ENCODE measurements at places on chromosomes 3 and 15.

- DNase-seq: no peak
Measured at GRCh38 chr15:78628227-78628626, 7.4 kb upstream of the CHRNA3 start.

GRCh38 chr3:152054315-152054714 lies 180.9 kb downstream of the SUCNR1 start:
- DNase-seq: no peak

GRCh38 chr3:45596290-45596791 lies 1.8 kb downstream of the LIMD1 start:
- no peak for DNase-seq

DNA sequence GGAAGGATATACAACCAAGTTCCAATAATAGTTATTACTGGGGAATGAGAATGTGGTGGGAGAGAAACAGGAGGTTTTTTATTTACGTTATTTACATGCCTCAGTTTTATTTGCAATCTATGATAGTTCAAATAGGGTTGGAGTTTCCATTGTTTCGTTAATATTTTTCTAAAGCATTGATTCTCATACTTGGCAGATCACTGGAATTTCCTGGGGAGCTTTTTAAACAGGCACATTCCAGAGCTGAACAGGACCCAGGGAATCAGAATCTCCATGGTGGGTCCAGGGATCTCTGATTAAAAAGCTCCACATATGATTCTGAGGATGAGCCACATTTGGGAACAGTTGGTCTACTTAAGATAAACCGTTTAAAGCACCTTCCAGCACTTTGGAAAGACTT lies 123.9 kb downstream of the IL20RB start:
- no peak for DNase-seq

GRCh38 chr15:100464888-100465287 lies 63.9 kb downstream of the CERS3 start:
- no peak for DNase-seq

DNA sequence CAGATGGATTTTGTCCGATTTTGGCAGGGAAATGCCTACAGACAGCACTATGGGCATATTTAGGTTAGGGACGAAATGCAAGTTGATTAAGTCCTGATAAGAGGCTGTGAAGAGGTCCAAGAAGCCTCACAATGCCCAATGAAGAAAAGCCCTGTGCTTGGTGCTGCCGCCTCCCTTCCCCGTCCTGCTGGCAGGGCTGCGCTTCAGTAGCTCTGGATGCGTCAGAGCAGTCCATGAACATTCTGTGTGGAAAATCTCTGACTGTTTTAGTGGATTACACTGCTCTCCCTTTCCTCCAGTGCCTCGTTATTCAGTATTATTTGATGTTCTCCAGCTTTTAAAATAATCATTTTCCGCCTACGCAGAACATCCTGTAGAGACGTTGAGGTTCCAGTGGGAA lies 39.6 kb downstream of the MLH1 start:
- no peak for DNase-seq

- DNase-seq: peak; percentile 92
Measured at GRCh38 chr3:59424268-59425010, 374.6 kb upstream of the CFAP20DC start.

GRCh38 chr3:34140616-34141015 lies 342.2 kb downstream of the PDCD6IP start:
- DNase-seq: no peak

GRCh38 chr3:126867190-126867862 lies 115.6 kb upstream of the PLXNA1 start:
- DNase-seq: no peak

- peak; percentile 80 for DNase-seq
Measured at GRCh38 chr15:69755551-69756310, 303.1 kb downstream of the RPLP1 start.

DNA sequence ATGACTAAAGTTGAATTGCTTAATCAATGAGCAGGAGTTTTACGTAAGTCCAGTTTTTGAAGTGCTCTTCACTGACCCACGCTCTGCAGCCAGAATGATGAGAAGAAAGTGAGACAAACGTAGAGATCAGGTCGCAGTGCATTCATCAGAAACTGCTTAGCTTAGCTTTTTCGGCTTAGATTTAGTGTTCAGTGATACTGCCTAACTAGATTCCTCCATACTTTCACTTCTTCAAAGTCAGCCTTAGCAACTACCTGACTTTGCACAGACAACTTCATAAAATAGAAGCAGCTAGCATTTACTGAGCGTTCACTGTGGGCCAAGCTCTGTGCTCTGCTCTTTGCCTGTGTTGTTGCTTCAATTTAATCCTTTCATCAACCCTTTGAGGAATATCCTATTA lies 116.1 kb downstream of the KCNH8 start:
- no peak for DNase-seq

DNA sequence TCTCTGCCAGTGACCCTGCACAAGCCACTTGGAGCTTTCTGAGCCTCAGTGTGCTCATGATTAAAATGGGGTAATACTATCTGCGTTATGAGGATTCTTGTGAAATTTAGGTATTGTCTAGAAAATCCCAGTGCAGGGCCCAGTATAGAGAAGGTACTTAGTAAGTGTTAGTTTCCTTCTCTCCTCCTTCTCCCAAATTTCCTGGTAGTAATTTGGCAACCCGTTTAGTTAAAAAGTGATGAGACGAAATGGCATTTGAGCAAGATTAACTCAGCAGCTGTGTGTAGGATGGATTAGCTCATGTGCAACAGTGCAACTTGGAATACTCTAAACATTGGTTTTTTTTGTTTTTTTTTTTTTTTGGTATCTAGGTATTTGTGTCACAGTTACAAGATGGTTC lies 84.6 kb downstream of the SLCO3A1 start:
- DNase-seq: no peak

- DNase-seq: no peak
Measured at GRCh38 chr15:57533448-57533799, 58.3 kb upstream of the MYZAP start.

DNA sequence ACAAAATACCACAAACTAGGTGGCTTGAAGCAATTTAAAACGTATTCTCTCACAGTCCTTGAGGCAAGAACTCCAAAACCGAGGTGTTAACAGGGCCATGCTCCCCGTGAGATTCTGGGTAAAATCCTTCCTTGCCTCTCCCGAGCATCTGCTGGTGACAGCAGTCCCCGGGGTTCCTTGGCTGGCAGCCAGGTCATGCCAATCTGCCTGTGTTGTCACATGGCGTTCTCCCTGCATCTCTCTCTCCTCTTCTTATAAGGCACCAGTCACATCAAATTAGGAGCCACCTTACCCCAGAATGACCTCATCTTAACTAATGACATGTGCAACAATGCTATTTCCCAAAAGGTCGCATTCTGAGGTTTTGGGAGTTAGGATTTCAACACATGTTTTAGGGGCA lies 26.3 kb upstream of the LRRN1 start:
- no peak for DNase-seq

- DNase-seq: no peak
Measured at GRCh38 chr3:177842743-177843734, 645.8 kb upstream of the TBL1XR1 start.

GRCh38 chr3:47227678-47228077 lies 54.9 kb downstream of the KIF9 start:
- no peak for DNase-seq

DNA sequence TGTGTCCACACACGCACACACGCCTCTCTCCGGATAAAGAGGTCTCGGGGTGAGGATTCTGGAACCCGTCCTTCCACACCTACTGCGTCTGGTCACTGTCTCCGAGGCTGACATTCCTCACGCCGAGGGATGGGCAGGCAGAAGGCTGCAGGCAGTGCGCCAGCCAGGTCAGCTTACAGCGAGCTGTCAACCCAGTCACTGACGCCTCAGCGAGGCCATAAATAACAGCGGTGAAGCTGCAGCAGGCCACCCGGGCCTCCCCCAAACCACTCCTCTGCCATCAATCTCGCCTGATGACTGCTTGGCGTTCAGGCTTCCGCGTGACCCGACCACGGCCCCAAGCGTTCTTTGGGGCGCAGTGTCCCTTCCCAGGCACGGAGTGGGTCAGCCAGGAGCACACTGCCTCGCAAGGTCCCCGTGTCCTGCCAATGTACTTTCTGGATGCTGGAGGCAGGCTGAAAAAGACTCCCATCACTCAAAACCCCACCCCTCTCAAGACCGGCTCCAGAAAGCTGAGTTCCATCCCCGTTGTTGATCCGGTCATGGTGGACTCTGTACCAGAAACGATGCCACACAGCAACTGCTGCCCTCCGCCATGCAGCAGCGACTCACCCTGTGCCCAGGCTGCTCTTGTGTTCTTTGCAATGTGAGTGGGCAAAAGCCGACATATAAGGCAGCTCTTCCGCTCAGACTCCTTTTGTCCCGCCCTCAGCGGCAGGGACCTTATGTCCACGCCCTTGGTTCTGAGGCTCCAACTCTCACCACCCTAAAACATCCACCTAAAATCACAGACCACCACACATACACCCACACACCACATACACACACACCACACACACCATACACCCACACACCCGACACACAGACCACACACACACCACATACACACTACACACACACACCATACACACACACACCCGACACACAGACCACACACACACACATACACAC lies 27.1 kb downstream of the CPN2 start:
- peak; percentile 81 for DNase-seq

- peak; percentile 15 for DNase-seq
Measured at GRCh38 chr3:71389911-71390573, 193.5 kb downstream of the FOXP1 start.

DNA sequence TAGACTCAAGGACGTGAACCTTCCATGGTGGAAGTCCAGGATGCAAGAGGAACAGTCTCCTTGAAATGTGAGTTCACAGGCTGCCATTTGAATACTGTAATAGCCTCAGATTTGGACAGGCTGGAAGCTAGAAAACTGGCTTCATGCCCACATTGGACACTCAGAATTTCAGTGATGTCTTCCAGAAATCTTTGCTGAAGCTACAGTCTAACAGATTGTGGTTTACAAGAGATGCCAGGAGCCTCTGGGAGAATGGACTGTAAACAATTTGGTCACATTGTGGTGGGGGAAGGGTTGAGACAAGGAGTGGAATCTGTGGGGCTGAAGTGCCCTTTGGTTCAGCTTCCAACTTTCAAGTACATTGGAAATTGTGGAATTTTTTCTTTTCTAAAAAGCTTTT lies 252.0 kb upstream of the PROK2 start:
- peak; percentile 42 for DNase-seq

DNA sequence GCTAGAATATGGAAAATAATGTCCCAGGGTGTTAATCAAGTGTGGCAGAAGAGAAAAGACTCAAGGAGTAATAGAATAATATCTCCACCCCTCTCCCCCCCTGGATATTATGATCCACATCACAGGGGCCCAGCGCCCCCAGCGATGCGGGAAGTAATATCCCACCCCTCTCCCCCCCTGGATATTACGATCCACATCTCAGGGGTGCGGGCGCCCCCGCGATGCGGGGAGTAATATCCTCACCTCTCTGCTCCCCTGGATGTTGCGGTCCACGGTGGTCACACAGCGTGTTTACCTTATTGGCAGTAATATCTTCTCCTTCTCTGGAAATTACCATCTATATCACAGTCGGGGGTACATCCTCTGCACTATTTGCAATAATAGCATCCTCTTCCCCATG lies 97.1 kb upstream of the OSBPL11 start:
- no peak for DNase-seq

DNA sequence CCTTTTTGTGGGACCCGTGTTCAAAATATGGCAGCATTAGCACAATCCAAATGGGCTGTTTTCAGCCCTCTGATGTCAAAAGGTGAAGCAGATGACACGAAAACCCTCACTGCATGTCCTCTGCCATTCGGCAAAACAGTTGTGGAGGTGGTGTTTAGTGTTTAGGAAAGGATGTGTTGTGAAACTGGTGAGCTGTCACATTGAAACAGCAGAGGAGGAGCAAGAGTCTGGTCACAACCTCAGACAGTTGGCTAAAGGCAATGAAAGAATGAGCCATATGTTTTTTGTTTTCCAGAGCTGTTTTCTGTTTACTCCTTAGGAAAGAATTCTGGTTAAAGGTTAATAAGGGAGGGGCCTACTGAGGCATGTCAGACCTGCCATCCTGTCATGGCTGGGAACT lies 140.7 kb downstream of the VPS8 start:
- DNase-seq: no peak

DNA sequence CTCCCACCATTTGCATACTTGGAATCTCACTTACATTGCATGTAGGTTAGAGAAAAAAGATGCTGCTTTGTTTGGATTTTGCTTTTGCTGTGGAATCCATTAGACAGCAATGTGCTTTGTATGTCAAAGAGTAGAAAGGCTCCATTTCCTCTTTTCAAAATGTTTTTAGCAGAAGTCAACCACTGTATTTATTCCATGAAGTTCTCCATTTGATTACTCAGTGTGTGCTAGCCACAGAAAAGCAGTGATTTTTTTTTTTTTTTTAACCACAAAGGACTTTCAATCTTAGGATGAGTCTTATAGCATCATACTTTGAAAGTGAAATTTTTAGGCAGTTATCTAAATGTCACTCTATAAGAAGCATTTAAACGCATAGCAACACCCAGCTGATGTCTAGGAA lies 285.0 kb upstream of the ADAMTS9 start:
- peak; percentile 26 for DNase-seq

GRCh38 chr15:90982135-90982534 lies 12.2 kb downstream of the PRC1 start:
- no peak for DNase-seq

GRCh38 chr3:33115024-33115768 lies 1.4 kb downstream of the CRTAP start:
- DNase-seq: peak; percentile 91

DNA sequence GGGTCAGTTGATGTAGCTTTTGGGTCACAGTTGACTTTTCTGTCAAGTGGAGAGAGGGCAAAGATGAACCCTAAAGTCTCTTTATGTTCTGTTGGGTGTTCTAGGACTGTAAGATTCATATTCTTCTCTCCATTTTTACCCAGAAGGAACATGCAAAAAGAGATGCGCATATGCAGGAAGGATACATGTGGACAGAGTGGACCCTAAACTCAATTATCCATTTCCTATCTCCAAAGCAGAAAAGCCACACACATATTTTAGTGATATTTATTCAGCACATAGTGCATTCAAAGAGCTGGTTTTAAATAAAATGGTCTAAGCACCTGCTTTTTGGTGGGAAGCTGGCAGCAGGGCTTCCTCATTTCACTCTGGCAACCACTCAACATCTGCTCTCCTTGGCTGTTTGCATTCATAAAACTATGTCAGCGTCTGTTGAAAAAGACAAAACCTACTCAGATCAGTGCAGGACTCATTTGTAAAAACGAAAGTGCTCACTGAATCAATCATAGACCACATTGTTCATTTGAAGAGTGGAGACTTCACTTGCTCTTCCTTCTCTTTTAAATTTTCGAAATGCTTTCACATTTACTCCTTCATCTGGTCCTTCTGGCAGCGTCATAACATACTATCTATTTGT lies 96.6 kb downstream of the SEMA6D start:
- no peak for DNase-seq

DNA sequence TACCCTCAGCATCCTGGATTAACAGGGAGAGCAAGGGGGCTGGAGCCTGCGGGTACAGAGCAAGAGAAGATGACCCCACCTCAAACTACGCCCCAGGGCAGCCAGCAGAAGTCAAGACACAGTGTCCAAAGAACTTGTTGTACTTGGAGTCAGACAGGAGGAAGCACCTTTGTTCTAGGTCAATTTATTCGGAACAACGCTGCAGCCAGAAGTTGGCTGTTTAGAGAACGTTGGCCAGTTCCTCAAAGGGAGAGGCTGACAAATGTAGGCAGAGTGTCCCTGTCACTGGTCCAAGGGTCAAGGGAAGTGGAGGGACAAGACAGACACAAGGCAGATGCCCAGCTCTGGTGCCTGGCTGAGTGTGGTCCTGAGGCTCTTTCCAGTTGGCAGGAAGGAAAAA lies 32.1 kb upstream of the PIAS1 start:
- no peak for DNase-seq
